ENCODE measurements at places on chromosomes 2 and 18. TPM values are rescaled to one million over a fixed set of nuclear protein-coding genes. Genes with fewer than 3 reads are reported as not detected.

GRCh38 chr2:241900251-241901017 is 30.9 kb downstream of the RTP5 start:
- peak overlapping the region; percentile 45 for H3K27ac ChIP-seq

DNA sequence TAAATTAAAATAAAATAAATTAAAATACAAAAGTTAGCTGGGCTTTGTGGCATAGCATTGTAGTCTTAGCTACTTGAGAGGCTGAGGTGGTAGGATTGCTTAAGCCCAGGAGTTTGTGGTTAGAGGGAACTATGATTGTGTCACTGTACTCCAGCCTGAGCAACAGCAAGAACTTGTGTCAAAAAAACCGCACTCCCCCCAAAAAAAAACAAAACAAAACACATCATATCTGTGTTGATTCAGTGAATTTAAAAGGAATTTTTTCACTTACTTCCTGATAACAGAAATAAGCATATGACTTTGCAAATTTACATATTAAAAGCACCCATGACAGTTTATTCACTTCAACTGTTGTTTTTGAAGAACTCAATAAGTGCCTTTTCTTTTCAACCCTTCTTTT is 68.1 kb upstream of the PELI1 start:
- H3K36me3 ChIP-seq = no peaks in the 10 kb centered on the region
- DNase-seq = no peak
- no peak overlapping the region for H3K4me3 ChIP-seq
- H3K4me1 ChIP-seq = no peaks in the 10 kb centered on the region

GRCh38 chr2:241548451-241548835 is 10.1 kb upstream of the BOK start:
- no peak for DNase-seq
- H3K27ac ChIP-seq = no peak overlapping the region
- no peaks in the 10 kb centered on the region for H3K36me3 ChIP-seq
- H3K4me3 ChIP-seq = no peak overlapping the region
- no peaks in the 10 kb centered on the region for H3K4me1 ChIP-seq

GRCh38 chr2:96143848-96144480 is 1.3 kb downstream of the DUSP2 start:
- no peaks in the 10 kb centered on the region for H3K36me3 ChIP-seq
- no peak overlapping the region for H3K27ac ChIP-seq
- no peaks in the 10 kb centered on the region for H3K27me3 ChIP-seq
- H3K4me3 ChIP-seq = peak overlapping the region; percentile 47
- H3K4me1 ChIP-seq = no peaks in the 10 kb centered on the region

The LHCGR gene
- 1.6 TPM for total RNA-seq

The POTEE gene
- 8.6 TPM for total RNA-seq

DNA sequence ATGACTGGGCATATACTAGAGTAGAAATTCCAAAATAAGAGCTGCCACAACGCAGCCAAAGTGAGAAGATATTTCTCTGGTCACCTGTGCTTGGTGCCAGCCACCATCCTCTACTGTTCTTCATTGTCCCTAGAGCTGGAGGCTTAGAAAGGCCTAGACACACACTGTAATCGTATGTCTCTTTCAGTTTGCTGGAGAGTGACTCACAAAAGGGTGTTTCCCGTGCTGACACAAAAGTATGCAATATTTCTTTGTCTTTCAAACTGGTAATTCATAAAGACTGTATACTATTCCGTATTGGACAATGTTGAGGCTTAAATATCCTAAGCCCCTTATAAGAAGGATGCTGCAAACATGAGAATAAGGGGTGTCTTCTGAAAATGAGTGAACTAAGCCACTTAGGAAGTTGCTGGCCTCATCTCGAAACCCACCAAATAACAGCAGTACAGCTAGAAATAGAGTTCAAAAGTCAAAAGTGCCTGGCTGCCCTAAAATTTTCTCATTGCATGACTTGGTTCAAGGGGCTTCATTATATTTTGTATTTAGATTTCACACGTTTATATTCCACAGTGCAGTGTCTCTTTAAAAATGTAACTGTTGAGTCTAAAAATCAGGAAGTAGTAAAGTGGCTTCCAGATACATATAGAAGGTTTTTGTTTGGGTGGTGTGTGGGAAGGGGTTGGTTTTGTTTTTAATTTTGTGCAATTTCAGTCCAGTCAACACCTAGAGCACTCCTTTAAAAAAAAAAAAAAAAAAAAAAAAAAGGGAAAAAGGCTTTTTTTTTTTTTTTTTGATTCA is 601.1 kb downstream of the ARHGAP15 start:
- no peaks in the 10 kb centered on the region for H3K36me3 ChIP-seq
- no peak overlapping the region for H3K4me3 ChIP-seq
- no peak overlapping the region for H3K27ac ChIP-seq
- DNase-seq = no peak
- H3K4me1 ChIP-seq = no peaks in the 10 kb centered on the region

The GPAT2 gene
- 0.96 TPM for total RNA-seq

DNA sequence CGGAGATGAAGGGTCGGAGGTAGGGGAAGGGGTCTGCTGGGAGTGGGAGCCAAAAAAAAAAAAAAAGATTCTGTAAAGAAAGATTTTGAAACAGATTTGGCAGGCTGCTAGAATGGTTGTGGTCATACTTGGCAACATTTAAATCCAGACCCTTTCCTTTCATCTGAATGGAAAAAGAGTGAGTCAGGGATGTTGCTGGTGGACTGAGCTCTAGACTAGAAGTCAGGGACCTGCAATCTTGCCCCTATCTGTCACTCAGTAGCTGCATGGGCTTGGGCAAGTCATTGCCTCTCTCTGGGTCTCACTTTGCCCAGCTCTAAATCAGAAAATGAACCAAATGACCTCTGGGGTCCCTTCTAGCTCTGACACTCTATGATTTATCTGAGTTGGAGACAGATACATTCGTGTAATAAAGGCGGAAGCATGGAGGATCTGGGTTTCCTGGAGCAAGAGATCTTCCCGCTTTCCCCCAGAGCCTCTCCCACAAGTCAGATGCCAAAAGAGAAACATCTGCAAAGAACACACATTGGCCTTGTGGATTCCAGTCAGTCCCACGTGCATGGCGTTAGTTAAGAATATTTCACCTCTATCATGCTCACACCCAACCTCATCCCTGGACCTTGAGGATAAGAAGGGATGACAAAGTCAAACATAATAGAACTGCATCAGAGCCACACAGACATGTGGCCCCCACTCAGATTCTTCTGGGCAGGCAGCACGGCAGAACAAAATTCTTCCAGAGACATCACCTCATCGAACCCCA is 58.5 kb downstream of the ADD2 start:
- no peak overlapping the region for H3K27ac ChIP-seq
- no peaks in the 10 kb centered on the region for H3K27me3 ChIP-seq
- no peak overlapping the region for H3K4me3 ChIP-seq
- DNase-seq = no peak

GRCh38 chr18:43893001-43893637 is 615.8 kb upstream of the SYT4 start:
- no peaks in the 10 kb centered on the region for H3K36me3 ChIP-seq
- H3K27ac ChIP-seq = no peak overlapping the region
- no peak for DNase-seq
- H3K4me3 ChIP-seq = no peak overlapping the region

GRCh38 chr2:20604951-20605381 is 45.9 kb downstream of the HS1BP3 start:
- peak; percentile 68 for DNase-seq
- H3K36me3 ChIP-seq = no peaks in the 10 kb centered on the region
- peak overlapping the region; percentile 74 for H3K27ac ChIP-seq
- H3K4me3 ChIP-seq = no peak overlapping the region

DNA sequence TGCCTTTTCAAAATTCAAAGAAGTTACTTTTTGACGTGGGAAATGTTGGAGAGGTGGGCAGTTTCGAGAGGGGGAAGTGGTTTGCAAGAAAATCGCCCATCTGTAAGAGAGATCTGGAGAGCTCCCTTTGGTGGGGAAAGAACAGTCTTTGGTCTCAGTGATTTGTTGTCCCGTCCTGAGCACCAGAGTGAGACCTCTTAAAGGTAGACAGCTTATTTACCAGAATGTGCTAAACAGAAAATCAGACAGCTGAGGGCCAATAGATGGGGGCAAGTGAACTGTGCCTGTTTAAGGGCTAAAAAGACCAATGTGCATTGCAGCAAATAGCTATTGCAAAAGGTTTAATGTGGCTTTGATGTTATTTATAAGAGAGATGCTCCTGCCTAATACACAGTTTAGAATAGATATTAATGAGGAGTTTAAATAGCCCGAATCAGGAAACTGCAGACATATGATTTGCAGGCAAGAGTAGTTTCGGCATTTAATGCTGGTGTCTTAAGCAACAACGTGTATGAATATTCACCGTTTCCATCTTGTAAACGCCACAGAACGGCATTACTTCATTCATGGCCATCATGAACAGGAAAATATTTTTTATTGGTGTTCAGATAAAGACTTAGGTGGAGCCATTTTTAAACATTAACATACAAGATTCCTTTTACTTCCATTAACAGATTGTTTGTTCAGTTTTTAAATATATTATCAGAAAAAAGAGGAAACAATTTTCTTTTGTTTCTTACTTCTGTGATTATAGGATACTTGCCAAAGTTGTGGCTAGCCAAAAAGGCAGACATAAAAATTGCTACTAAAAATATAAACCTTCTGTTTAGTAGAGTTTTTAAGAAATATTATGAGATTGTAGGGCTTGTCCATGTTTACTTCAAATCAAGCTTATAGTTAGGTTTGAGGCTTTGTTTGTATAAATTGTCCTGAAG is 29.6 kb downstream of the ARHGAP15 start:
- H3K4me3 ChIP-seq = no peak overlapping the region
- H3K27ac ChIP-seq = no peak overlapping the region
- DNase-seq = no peak

DNA sequence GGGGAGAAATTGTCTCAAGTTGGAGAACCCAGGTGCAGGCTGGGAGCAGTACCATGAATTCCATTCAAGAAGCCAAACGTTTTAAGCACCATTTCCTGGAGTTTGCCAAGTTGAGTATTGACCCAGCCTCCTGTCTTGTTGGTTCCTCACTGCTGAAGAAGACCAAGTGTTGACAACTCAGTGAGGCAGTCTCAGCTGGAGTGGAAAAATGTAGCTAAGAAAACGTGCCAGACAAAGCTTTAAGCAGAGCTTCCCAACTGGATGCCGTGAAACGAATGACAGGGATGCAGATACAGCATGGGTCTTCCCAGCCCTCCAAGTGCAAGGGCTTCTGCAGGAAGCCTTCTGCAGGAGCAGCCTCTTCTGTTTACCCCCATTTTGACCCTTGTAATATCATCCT is 778 bp upstream of the INPP1 start:
- DNase-seq = no peak
- no peaks in the 10 kb centered on the region for H3K27me3 ChIP-seq
- no peak overlapping the region for H3K4me3 ChIP-seq
- no peak overlapping the region for H3K27ac ChIP-seq

The IL1B gene
- not detected for total RNA-seq

All from prostate gland (tissue), 2 donors.